ENCODE measurements at places on chromosomes 7 and 10.

DNA sequence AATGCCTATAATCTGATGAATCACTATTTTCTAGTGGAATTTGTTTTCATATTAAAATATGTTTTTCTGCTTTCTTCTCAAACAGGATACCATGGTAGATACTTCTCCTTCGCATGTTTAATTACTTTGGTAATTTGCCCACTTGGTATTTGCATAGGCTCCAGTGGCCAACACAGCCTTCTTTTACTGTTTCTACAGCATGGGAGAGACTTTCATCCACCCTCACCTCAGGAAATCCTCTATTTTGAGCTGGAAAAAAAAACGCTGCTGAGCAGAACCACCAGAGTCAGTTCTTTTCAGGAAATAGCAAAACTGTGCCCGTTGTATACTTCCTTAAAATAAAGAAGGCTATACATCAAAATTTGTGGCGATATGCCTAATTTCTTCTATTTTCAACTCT, 213.3 kb downstream of the MDFIC start:
- no peak for DNase-seq

GRCh38 chr10:5643346-5644067, 22.9 kb downstream of the ASB13 start:
- DNase-seq: peak; percentile 77

DNA sequence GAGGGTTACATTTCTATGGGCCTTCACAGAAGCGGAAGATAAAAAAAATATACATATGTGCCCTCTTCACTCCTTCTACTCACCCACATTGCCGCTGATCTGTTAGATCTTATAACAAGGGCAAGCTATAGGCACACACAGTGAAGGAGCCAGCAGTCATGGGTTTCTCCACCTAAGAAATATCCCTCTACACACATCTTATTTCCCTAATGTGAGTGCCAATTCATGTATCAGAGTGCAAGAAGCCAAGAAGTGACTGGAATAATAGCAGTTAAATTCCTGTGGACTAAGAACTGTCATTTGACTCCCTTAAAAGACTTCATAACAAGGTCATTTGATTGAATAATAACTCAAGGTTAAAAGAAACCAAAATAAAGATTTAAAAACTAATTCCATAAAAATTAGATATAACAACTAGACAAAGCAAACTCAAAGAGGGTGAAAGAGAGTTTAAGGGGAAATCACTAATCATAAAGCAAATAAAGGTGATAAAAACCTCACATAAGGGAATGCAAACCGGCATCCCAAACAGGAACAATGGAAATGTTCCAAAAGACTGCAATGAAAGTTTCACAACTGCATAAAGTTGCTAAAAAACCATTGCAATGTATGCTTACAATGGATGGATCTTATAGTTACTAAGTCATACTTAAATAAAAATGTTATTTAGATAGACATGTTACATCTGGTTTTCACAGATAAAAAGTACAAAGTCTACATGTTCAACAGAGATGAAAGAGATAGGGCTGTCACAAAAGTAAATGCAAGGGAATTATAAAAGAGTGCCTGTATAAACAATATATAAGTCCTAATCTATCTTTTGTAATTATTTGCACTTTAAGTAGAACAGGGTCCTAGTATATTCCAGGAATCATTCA, 42.8 kb downstream of the ARHGAP21 start:
- DNase-seq: peak; percentile 67

- DNase-seq: no peak
Measured at GRCh38 chr10:32059472-32059871, 3.2 kb upstream of the KIF5B start.

DNA sequence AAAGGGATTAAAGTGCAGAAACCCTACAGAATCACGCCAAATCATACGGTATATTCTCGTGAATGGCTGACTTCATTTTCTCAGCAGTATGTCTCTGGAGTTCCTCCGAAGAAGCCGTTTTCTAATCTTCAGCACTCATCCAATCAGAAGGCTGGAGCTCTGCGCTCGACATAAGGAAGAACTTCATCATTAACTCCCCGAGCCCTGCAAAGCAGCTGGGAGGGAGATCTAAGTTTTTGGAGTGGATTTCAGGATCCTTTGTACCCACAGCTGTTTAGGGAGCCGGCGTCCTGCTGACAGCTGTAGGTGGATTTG, 40.7 kb upstream of the SDK1 start:
- peak; percentile 33 for DNase-seq

- no peak for DNase-seq
Measured at GRCh38 chr10:97078261-97078937, 107.4 kb downstream of the SLIT1 start.

DNA sequence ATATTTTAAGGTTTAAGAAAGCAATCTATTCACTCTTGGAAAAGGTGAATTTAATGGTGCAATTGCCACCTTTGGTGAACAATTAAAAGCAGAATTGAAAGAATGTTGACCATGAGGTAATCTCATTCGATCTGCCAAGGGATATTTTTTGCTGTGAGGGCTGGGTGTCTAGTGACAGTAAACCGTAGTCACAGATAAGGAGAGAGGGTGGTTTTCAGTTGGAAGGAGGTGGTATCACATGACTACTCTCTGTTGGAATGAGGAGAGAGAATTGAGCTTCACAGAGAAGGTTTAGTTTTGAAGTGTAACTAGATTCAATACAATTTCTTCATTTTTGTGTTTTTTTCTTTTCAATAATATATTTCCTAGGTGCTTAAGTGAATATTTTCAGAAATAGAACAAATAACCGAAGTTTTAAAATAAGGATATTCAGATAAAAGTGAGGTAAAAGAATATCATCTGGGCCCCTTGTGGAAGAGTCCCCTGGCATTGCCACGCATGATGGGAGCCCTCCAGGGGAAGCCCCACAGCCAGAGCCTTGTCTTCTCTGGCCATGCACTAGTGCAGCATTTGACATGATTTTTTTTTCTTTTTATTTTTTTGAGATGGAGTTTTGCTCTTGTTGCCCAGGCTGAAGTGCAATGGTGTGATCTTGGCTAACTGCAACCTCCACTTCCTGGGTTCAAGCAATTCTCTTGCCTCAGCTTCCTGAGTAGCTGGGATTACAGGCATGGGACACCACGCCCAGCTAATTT, 73.4 kb downstream of the GPR141 start:
- DNase-seq: no peak

DNA sequence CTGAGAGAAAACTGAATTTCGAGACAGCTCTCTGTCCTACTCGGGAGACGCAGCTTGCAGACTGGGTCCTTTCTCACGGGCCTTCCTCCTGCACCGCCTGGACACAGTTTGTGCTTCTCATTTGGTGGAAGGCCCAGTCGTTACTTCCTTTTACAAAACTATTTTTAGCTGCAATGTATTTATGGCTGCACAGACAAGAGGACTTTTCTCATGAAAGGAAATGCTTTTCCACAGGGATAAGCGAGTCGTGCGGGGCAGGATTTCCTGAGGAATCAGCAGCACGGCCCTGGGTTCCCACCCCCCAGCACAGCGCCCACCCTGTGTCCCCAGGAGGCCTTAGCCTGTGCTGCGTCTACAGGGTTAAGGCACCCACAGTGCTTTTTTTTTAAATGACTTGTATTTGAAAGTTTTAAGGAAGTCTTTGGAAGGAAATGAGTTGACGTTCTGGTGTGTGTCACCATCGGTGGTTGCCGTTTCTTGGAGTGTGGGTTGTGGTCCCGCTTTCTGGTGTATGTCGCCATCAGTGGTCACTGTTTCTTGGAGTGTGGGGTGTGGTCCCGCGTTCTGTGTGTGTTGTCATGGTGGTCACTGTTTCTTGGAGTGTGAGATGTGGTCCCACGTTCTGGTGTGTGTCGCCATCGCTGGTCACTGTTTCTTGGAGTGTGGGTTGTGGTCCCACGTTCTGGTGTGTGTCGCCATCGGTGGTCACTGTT, 50.9 kb downstream of the INPP5A start:
- DNase-seq: peak; percentile 46

DNA sequence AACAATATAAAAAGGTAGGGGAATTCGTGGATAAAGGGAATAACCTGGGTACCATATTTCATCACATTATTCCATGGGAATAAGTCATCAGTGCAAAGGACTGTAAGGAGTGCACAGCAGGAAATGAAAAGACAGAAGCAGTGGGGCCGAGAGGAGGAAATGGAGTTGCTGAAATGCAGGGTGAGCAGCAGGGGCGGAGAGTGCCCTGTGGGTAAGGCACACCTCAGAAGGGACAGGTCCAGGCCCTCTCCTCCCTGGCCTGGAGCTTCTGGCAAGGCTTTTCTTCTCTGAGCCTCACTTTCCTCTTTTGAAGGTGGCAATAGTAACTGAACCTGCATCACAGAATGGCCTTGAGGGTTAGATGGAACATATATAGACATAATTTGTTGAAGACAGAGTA, 26.2 kb downstream of the IKZF1 start:
- no peak for DNase-seq

DNA sequence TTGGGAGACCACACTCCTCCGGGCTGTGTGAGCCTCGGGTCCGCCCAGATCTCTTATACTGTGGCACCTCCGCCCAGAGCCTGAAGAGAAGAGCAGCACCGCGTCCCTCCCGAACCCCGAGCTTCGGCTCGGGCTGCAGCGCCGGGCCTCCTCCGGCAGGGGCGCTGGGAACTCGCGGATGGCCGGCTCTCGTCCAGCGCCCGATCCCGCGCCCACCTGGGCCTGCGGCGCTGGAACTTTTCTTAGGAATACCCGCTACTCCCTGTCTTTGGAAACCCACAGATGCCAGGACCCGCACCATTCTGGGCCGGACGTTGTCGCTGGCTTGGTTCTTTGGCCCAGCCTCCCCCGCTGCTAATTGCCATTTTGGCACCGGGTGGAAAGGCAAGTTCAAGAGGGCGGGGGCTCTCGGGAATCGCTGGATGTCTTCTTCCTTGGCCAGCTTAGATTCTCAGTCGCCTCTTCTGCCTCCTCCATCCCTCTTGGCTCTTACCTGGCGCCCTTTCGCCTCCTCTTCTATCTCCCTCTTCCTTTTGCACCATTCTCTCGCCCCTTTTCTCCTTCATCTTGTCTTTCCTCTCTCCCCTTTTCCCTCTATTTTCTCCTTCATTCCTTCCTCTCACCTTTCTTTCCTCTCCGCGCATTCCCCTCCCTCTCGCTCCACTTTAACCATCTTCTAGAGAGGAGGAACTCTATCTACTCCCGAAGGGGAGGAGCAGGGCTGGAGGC, 2.1 kb upstream of the SORCS3 start:
- DNase-seq: no peak

- DNase-seq: no peak
Measured at GRCh38 chr10:5400468-5401240, 4.0 kb downstream of the TUBAL3 start.

- no peak for DNase-seq
Measured at GRCh38 chr10:132645630-132646442, 108.2 kb downstream of the INPP5A start.

GRCh38 chr10:126585249-126586017, 85.1 kb downstream of the C10orf90 start:
- no peak for DNase-seq

GRCh38 chr7:139842401-139843210, 13.5 kb downstream of the TBXAS1 start:
- DNase-seq: no peak

GRCh38 chr7:118762451-118762850, 537.9 kb downstream of the ANKRD7 start:
- no peak for DNase-seq

DNA sequence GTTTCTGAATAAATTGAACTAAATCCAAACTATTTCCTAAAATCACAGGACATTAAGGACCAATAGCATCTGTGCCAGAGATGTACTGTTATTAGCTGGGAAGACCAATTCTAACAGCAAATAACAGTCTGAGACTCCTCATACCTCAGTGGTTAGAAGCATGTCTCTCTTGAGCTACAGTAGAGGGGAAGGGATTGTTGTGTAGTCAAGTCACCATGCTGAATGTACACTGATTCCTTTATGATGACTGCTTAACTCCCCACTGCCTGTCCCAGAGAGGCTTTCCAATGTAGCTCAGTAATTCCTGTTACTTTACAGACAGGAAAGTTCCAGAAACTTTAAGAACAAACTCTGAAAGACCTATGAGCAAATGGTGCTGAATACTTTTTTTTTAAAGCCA, 13.9 kb downstream of the MEST start:
- DNase-seq: peak; percentile 35

- no peak for DNase-seq
Measured at GRCh38 chr10:18449611-18450026, 201.8 kb downstream of the NSUN6 start.

DNA sequence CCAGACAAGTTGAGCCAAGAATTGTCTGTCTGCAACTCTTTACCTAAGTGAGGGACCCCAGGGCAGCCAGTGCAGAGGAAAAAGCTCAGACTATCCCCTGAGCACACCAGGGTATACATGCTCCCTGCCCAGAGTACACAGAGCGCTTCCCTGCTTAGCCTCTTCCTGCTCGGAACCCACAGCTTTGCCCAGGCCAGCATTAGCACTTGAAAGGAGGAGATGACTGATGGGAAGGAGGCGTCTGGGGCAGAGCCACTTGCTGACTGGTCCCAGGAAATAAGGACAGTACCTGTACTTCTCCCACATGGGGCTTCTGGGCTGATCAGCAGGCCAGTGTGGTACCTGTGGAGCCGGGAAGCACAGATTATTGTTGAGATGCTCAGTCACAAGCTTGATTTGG, 48.4 kb upstream of the TRIM8 start:
- no peak for DNase-seq

DNA sequence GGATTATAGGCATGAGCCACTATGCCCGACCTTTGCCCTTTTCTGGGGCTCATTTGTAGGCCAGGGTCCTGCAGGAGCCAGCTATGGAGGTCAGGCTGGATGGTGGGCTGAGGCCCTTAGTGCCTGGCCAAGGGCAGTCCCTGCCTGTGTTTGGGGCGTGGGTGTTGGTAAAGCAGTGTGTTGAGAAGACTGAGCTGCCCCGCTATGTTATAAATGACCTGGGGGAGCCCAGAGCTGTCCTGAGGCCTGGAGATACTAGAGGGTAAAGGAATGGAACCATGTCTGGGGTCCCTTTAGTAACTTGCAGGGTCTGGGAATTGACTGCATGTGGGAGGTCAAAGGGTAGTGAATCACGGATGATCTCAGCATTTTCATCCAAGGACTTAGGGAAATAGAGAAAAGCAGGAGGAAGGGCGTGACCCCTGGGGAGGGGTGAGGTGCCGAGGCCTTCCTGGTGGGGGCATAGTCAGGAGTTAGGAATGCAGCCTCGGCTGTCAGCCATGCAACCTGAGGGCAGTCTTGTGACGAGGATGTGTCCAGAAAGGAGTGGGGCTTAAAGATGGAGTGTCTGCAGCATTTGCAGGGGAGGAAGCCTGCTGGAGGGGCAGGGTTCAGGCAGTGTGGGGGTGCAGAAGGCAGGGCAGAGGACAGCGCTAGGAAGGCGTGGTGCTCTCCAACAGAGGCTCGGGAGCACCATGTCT, 31.5 kb downstream of the TMEM248 start:
- DNase-seq: peak; percentile 50

DNA sequence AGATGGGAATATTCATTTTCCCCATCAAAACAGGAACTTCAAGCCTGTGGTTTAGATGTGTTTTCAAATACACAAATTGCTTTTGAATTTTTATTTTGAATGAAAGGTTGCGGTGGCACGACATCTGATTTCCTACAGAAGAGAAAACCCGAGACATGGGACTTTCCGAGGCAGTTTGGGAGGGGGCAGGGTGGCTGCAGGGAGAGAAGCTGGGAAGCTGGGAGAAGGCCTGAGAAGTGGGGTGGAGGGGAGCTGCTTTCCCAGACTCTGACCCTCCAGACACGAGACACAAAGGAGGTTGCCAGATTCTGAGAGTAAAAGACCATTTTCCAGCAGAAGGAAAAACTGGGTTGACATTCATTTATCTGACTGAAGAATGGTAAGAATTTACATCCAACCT, 19.6 kb downstream of the TMEM176A start:
- no peak for DNase-seq
